ENCODE measurements at places on chromosomes 11 and 22.
A peak's percentile ranks its signal among the peaks of the same experiment; 100 is the strongest.

DNA sequence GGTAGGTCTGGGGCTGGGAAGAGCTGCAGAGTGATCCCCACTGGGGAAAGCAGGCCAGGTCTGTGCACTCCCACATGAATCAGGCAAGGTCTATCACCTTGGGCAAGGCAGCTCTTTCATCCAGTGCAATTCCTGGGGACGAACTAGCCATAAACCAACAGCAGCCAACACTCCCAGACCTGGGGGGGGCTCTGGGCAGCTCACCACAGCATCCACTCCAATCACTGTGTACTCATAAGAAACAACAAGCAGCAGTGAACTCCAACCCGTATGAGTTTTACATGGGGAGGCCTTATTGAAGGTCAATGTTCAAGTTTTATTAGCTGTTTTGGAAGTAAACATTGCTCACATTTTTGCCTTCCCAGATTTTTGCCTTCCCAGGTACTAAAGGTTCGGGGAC is 157.4 kb upstream of the NAV2 start:
- DNase-seq: no peak
- H3K4me3 ChIP-seq: no peak overlapping the region
- H3K27ac ChIP-seq: no peak overlapping the region
- no peaks in the 10 kb centered on the region for H3K4me1 ChIP-seq
- H3K36me3 ChIP-seq: no peaks in the 10 kb centered on the region
- H3K27me3 ChIP-seq: no peaks in the 10 kb centered on the region

GRCh38 chr11:72832301-72833082 is 18.3 kb downstream of the ATG16L2 start:
- H3K4me3 ChIP-seq: no peak overlapping the region
- H3K36me3 ChIP-seq: no peaks in the 10 kb centered on the region
- no peaks in the 10 kb centered on the region for H3K27me3 ChIP-seq
- no peaks in the 10 kb centered on the region for H3K4me1 ChIP-seq
- H3K27ac ChIP-seq: no peak overlapping the region
- DNase-seq: no peak

- H3K4me3 ChIP-seq: no peak overlapping the region
- DNase-seq: no peak
- H3K36me3 ChIP-seq: no peaks in the 10 kb centered on the region
- H3K27ac ChIP-seq: no peak overlapping the region
- no peaks in the 10 kb centered on the region for H3K4me1 ChIP-seq
These were observed 38.3 kb upstream of the NNMT start for GRCh38 chr11:114257621-114258558.

DNA sequence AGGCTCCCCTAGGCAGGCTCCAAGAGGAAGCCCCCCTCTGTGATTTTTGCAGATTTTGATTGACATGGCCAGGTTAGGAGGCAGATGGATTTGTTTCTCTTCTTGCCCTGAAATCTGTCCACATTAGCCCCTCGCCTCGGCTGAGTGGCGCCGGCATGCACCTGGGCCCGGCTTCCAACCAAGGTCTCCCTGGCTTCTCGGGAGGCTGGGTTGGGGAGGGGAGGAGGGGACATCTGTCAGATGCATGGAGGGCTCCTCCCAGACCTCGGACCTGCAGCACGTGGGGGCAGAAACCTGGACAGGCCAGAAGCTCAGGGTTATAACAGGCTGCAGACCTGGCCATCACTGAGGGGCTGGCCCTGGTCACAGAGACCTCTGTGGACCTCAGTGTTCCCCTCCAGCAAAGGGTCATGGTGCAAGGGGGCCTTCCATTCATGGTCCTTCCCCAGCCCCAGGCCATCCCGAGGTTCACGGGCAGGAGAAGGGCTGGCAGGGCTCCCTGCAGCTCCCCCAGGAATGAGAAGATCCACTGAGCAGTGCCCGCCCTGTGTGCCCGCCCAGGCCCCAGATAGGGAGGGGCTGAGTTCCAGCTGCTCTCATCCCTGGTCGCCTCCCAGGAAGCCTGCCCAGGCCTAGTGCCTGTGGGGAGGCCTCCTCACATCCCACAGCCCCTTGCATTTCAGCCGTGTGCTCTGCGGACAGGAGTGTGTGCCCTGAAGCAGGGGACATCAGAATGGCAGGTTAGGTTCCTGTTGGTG is 747.8 kb downstream of the BRD1 start:
- H3K4me3 ChIP-seq: no peak overlapping the region
- no peaks in the 10 kb centered on the region for H3K27me3 ChIP-seq
- no peak overlapping the region for H3K27ac ChIP-seq

- no peaks in the 10 kb centered on the region for H3K27me3 ChIP-seq
- no peaks in the 10 kb centered on the region for H3K36me3 ChIP-seq
- no peak overlapping the region for H3K27ac ChIP-seq
- no peak for DNase-seq
These were observed 727.7 kb upstream of the ANO5 start for GRCh38 chr11:21465203-21465602.

GRCh38 chr11:35914816-35915215 is 29.0 kb upstream of the LDLRAD3 start:
- H3K27ac ChIP-seq: no peak overlapping the region
- no peaks in the 10 kb centered on the region for H3K4me1 ChIP-seq
- DNase-seq: no peak
- no peaks in the 10 kb centered on the region for H3K36me3 ChIP-seq

GRCh38 chr11:20158597-20159257 is 1.5 kb downstream of the DBX1 start:
- H3K4me3 ChIP-seq: no peak overlapping the region
- DNase-seq: peak; percentile 73
- no peak overlapping the region for H3K27ac ChIP-seq
- H3K4me1 ChIP-seq: peaks cover 4% of the 10 kb centered on the region
- H3K27me3 ChIP-seq: peaks cover 74% of the 10 kb centered on the region
- H3K36me3 ChIP-seq: no peaks in the 10 kb centered on the region

- H3K4me3 ChIP-seq: no peak overlapping the region
- no peaks in the 10 kb centered on the region for H3K36me3 ChIP-seq
- H3K4me1 ChIP-seq: no peaks in the 10 kb centered on the region
These were observed 52.5 kb downstream of the FAR1 start for GRCh38 chr11:13720940-13721339.

GRCh38 chr22:42287174-42287890 is 16.9 kb upstream of the TCF20 start:
- no peak overlapping the region for H3K4me3 ChIP-seq
- no peak for DNase-seq
- H3K4me1 ChIP-seq: peaks cover under 1% of the 10 kb centered on the region
- H3K27ac ChIP-seq: no peak overlapping the region

- H3K36me3 ChIP-seq: no peaks in the 10 kb centered on the region
- no peak for DNase-seq
- H3K4me3 ChIP-seq: no peak overlapping the region
These were observed 12.5 kb downstream of the CCDC134 start for GRCh38 chr22:41812805-41813545.

GRCh38 chr22:45318558-45319323 is 9.0 kb downstream of the FAM118A start:
- H3K27me3 ChIP-seq: no peaks in the 10 kb centered on the region
- no peak overlapping the region for H3K27ac ChIP-seq
- H3K36me3 ChIP-seq: peaks cover 16% of the 10 kb centered on the region
- no peak for DNase-seq

- H3K36me3 ChIP-seq: no peaks in the 10 kb centered on the region
- H3K4me3 ChIP-seq: no peak overlapping the region
- DNase-seq: no peak
These were observed 6.2 kb upstream of the SREBF2 start for GRCh38 chr22:41826430-41827383.

DNA sequence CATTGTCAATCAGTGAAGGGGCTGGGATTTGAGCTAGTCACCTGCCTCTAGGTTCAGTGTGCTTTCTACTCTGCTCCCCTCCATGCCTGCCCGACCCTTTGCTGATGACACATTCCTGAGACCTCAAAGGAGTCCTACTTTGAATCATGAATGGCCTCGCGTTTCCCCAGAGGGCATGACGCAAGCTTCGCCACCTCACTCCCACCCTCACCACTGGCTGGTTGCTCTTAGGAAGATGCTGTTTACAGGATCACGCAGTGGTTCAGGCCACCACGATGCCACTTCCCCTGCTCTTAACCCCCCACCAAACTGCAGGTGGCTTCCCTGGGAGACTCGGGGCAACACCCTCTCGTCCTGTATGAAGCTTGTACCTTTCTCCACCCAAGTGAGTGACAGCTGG is 62.9 kb upstream of the B3GAT1 start:
- no peak for DNase-seq
- no peak overlapping the region for H3K27ac ChIP-seq
- H3K4me1 ChIP-seq: no peaks in the 10 kb centered on the region
- H3K36me3 ChIP-seq: no peaks in the 10 kb centered on the region
- H3K4me3 ChIP-seq: no peak overlapping the region

GRCh38 chr11:46414466-46414796 is 22.9 kb upstream of the CHRM4 start:
- peaks cover 27% of the 10 kb centered on the region for H3K36me3 ChIP-seq
- no peak overlapping the region for H3K27ac ChIP-seq
- H3K27me3 ChIP-seq: no peaks in the 10 kb centered on the region
- no peak for DNase-seq
- H3K4me1 ChIP-seq: no peaks in the 10 kb centered on the region

DNA sequence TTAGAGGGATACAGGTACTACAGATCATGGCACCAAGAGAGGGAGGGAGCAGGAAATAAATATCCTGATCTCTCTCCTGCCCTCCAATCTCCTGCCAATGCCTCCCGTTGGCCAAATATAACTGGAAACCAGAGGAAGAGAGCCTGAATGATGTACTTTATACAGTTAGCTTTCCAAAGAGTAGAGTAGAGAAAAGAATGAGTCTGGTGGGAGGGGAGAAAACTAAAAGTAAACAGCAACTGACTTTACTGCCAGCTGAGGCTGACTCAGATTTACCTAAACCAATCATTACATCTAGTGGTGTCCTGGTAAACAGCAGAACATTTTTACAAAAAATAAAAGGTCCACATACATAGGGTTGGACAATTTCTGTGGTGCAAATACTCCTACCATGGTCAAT is 5.1 kb downstream of the MPZL3 start:
- peaks cover 2% of the 10 kb centered on the region for H3K4me1 ChIP-seq
- H3K27ac ChIP-seq: no peak overlapping the region
- no peak for DNase-seq

- no peak for DNase-seq
- H3K4me3 ChIP-seq: no peak overlapping the region
- H3K27ac ChIP-seq: no peak overlapping the region
- H3K36me3 ChIP-seq: no peaks in the 10 kb centered on the region
- H3K27me3 ChIP-seq: no peaks in the 10 kb centered on the region
These were observed 147.1 kb upstream of the SESN3 start for GRCh38 chr11:95378111-95378510.

DNA sequence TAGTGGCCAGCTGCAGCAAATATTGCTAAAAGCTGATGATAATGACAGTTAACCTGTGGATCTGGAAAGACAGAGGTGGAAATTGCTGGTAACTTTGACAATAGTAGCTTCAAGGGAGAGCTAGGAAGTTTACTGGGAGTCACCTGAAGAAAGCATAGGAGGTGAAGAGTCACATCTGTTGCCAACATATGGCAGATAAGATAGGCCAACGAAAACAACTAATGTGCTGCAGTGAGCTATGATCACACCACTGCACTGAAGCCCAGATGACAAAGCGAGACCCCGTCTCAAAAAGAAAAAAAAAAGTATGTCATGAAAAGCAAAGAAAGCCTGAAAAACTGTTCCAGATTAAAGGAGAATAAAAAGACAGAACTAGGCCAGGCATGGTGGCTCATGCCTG is 4.3 kb upstream of the PRDM10 start:
- H3K27me3 ChIP-seq: no peaks in the 10 kb centered on the region
- DNase-seq: no peak
- no peak overlapping the region for H3K4me3 ChIP-seq
- H3K4me1 ChIP-seq: no peaks in the 10 kb centered on the region
- H3K36me3 ChIP-seq: no peaks in the 10 kb centered on the region

- no peak overlapping the region for H3K27ac ChIP-seq
- DNase-seq: no peak
- H3K27me3 ChIP-seq: no peaks in the 10 kb centered on the region
- H3K36me3 ChIP-seq: no peaks in the 10 kb centered on the region
- H3K4me1 ChIP-seq: no peaks in the 10 kb centered on the region
These were observed 101.6 kb downstream of the CHST1 start for GRCh38 chr11:45563810-45564209.

DNA sequence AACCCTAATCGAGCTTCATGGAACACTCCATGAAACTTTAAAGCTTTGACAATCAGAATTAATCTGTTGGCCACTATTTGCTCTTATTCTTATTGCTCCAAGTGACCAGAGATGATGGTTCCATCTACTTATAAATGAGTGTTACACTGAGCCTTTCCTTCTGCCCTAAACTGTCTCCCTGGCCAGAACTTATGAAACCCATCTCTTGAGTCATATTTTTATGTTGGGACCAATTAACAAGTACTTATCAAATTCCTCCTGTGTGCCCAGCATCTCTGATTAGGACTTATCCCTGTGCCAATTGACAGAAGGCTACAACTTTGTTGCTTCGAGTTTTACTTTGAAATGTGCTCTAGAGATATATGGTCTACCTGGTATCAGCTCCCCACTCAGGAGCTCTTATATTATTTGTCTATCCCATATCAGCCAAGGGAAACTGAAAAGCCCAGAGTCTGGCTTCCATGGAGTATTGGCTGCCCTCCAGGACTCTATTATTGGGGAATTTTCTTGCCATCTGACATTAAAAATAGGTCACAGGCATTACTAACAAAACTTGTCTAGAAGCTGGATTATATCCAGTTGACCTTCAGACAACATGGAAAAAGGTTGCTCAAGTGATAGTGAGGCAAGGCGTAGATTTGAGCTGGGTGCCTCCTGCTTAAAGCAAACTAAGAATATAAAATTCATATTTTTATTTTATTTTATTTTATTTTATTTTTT is 8.8 kb downstream of the KREMEN1 start:
- no peaks in the 10 kb centered on the region for H3K4me1 ChIP-seq
- DNase-seq: no peak
- H3K27me3 ChIP-seq: no peaks in the 10 kb centered on the region
- no peaks in the 10 kb centered on the region for H3K36me3 ChIP-seq
- no peak overlapping the region for H3K27ac ChIP-seq

- H3K4me3 ChIP-seq: no peak overlapping the region
- DNase-seq: no peak
- no peaks in the 10 kb centered on the region for H3K4me1 ChIP-seq
- no peak overlapping the region for H3K27ac ChIP-seq
These were observed 83.9 kb upstream of the TIMP3 start for GRCh38 chr22:32717337-32718240.

- no peak for DNase-seq
- H3K4me1 ChIP-seq: no peaks in the 10 kb centered on the region
- no peak overlapping the region for H3K4me3 ChIP-seq
- H3K27me3 ChIP-seq: no peaks in the 10 kb centered on the region
- no peaks in the 10 kb centered on the region for H3K36me3 ChIP-seq
- peak overlapping the region; percentile 38 for H3K27ac ChIP-seq
These were observed 774 bp downstream of the APOBEC3D start for GRCh38 chr22:39021552-39022250.

Measured in pancreas (tissue), 10 donors.